ENCODE measurements at places on chromosomes 3 and 15.

DNA sequence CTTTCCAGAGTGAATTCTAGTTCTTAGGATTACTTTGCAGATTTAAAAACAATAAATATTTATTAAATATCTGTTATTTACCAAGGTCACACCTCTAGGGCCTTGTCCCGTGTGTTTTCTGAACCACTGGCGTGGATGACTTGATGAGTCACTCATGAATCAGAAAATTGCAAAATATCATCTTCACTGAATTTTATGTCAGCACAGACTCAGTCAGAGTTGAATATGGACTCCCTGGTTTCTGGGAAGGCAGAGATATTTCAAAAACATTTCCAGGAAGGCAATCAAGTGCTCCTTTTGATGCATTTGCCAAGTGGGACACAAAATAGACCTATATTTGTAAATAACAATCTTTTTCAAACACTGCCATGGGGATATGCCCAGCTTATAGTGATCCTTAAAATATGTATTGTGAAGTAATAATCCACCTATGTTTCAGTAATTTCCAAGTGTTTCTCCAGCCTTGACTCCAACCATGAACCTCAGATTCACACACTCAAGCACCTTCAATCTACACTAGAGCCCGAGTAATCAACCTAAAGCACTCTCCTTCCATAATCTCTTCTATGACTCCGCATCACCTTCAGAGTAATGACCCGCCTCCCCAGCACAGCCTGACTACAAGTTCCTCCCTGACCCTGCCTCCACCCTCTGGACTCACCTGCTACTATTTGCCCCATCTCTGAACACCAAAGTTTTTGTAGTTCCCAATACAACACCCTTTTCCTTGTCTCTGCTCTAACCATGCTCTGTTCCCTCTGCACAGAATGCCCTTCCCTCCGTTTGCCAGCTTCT, 24.3 kb downstream of the DPH3 start:
- peak overlapping the region; percentile 71 for H3K27ac ChIP-seq
- DNase-seq: no peak
- no peaks in the 10 kb centered on the region for H3K27me3 ChIP-seq
- peaks cover 7% of the 10 kb centered on the region for H3K4me1 ChIP-seq

DNA sequence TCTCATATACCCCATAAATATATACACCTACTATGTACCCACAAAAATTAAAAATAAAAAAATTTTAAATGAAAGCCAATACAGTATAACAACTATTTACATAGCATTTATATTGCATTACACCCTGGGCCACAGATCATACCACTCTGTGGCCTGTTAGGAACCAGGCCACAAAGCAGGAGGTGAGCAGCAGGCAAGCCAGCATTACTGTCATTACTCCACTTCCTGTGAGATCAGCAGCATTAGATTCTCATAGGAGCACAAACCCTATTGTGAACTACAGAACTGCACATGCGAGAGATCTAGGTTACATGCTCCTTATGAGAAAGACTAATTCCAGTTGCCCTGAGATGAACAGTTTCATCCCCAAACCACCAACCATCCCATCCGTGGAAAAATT, 17.4 kb downstream of the FILIP1L start:
- H3K4me1 ChIP-seq: peaks cover 16% of the 10 kb centered on the region
- H3K36me3 ChIP-seq: no peaks in the 10 kb centered on the region
- no peak overlapping the region for H3K27ac ChIP-seq
- DNase-seq: no peak
- no peak overlapping the region for H3K4me3 ChIP-seq
- no peaks in the 10 kb centered on the region for H3K27me3 ChIP-seq

DNA sequence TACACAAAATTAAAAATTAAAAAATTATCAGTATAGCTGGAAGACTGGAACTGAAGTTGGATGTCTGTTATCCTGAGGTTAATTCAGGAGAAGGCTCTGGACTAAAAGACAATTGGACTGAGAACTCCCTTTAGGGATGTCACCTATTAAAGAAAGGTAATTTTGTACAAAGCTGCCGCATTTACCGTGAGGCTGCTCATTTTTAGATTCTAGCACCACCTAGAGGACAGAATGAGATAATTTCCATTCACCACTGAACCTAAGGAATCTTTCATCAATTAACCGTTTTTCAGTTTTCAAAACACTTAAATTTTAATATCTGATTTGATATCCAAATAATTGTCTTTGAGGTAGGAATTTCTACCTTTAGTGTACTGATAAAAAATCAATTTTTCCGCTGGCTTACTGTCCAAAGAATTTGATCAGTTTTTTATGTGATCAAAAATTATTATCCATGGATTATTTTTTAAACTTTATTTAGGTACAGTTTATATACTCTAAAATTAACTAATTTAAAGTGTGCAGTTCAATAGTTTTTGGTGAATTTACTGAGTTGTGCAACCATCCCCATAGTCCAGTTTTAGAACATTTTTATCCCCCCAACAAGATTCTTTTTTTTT, 106.7 kb upstream of the TNIK start:
- no peaks in the 10 kb centered on the region for H3K4me1 ChIP-seq
- no peaks in the 10 kb centered on the region for H3K36me3 ChIP-seq
- no peak overlapping the region for H3K4me3 ChIP-seq
- no peaks in the 10 kb centered on the region for H3K27me3 ChIP-seq

GRCh38 chr15:39756806-39757522, 25.7 kb downstream of the FSIP1 start:
- no peaks in the 10 kb centered on the region for H3K36me3 ChIP-seq
- no peak for DNase-seq
- no peaks in the 10 kb centered on the region for H3K27me3 ChIP-seq
- H3K4me3 ChIP-seq: no peak overlapping the region
- no peaks in the 10 kb centered on the region for H3K4me1 ChIP-seq

GRCh38 chr15:88607951-88608350, 13.2 kb upstream of the AEN start:
- no peak overlapping the region for H3K27ac ChIP-seq
- peaks cover 91% of the 10 kb centered on the region for H3K27me3 ChIP-seq
- DNase-seq: no peak
- no peak overlapping the region for H3K4me3 ChIP-seq

DNA sequence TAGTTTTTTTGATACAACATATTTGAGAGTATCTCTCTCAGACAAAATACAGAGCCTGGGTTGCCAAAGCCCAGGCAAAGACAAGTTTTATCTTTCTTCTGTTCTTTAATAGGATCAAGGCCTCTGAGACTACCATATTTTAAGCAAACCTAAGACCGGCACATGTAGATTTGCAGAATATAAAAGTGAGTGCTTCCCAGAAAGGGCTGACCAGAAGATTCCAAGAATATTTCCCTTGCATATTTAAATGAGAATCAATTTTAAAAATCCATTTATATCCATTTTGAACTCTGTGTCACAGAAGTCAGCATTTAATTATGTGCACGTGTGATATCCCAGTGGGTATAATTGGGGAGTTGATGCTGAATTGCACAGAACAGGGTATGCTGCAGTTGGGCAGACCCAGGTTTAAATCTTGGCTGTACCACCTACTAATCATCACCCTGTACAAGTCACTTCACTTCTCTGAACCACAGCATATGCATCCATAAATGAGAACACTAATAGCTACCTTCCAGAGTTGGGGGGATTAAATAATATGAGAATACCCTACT, 191.9 kb downstream of the ADAMTS9 start:
- H3K27me3 ChIP-seq: peaks cover 8% of the 10 kb centered on the region
- DNase-seq: no peak
- H3K27ac ChIP-seq: no peak overlapping the region
- H3K4me3 ChIP-seq: no peak overlapping the region
